ENCODE measurements at places on chromosomes 7 and 10.

GRCh38 chr7:143050931-143051330, 1.2 kb upstream of the OR6V1 start:
- DNase-seq, result no peak

GRCh38 chr7:30074422-30075030, 46.3 kb downstream of the PLEKHA8 start:
- DNase-seq, result peak; percentile 47

DNA sequence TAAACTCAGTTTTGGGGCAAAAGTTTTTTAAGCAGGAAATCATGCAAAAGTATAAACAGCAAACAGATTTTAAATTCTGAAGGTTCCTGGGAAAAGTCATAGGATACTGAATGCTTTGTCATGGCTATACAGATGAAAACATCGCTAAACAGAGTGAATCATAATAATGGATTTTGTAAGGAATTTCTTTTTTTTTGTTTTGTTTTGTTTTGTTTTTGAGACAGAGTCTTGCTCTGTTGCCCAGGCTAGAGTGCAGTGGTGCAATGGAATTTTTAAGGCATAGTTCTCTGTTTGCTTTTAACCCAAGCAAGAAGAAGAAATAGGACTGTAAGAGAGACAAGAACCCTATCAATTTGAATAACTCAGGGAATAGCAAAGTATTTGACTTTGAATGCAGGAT, 285.3 kb downstream of the NRG3 start:
- no peak for DNase-seq

DNA sequence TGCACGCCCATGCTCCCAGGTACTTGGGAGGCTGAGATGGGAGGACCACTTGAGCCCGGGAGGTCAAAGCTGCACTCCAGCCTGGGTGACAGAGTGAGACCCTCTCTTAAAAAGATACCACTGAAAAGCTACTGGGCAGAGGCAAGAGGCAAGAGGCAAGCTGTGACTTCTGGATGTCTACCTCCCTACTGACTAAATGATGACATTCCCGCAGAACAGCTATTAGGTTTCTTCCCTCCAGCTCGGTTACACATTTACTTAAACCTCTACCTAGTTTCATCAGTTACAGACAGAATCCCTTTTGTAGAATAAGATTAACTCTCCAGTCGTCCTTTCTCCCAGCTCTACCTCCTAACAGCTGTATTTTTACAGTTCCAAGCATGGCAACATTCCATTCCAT, 21.2 kb downstream of the RHEB start:
- DNase-seq, result no peak

DNA sequence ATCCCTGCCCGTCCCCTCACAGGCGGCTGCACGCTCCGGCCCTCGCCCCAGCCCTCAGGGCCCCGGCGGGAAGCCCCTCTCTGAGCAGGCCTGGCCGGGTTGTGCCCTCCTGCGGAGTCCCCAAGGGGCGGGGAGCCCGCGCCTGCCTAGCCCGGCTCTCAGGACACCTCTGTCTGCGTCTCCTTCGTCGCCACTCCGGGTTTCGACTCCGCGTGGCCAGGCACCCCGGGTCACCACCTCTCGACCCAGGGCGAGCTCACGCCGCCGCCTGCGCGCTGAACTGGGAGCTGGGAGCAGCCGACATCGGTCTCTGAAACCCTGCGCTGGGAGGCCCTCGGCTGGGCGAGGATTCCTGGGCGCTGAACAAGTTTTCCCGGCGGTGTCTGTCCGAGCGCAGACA, 6.2 kb upstream of the OGDHL start:
- no peak for DNase-seq

GRCh38 chr7:128074736-128075135, 43.5 kb upstream of the LRRC4 start:
- DNase-seq, result no peak

DNA sequence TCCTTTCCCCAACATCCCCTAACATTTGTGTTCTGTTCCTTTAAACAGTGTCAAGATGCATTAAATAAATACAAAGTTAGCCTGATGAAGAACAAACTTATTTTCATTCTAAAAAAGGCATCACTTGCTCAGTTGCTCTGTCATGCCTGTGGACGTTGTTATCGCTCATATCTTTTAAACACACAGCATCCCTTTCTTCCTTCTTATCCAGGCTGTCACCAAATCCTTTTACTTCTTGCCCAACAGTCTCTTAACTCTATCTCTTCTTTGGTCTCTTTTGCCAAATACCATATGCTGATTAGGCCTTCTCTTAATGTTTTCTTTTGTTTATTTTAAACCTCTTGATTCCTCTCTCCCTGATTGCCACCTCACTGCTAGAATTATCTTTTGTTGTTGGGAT, 43.9 kb downstream of the DKK1 start:
- DNase-seq, result no peak

DNA sequence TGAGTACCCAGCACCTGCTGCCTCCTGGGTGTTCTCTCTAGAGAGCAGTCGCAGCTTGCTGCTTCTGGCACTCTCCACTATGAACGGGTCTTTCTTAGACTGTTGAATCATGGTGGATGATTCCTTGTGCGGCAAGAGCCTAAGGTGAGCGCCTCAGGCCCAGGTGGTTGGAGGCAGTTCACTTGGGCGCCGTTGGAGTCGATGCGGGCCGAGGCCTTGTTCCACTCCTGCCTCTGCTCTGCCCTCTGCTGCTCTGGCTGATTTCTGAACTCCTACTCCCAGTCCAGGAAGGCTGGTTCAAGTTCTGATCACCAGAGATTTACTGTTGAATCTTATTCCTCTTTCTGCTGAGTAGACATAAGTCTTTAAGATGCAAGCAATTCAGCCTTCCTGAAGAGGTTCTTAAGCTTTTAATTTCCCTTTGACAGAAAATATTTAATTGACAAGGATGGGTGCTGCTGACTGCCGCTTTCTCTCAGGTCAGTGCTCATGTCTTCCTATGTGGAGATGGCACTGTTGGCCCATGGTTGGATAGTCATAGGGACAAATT, 10.4 kb downstream of the YKT6 start:
- DNase-seq, result no peak

GRCh38 chr10:78686444-78687060, 382.2 kb upstream of the ZMIZ1 start:
- no peak for DNase-seq

DNA sequence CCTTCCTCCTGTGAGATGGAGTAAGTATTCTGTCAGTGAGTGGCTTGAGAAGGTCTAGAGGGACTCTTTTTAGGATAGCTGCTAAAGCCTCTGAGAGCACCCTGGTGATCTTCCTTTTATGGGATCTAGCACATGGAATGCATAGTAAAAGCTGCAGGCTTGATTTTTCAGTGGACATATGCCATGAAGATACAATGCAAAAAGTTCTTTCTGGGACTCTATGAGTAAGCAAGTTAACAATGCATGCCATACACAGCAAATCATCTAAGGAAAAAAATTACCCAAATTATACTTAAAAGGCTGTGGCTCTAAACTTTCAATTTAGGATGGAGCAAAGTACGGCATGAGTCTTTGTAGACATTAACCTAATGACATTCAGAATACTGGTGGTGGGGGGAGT, 154.5 kb downstream of the SGMS1 start:
- DNase-seq, result no peak

DNA sequence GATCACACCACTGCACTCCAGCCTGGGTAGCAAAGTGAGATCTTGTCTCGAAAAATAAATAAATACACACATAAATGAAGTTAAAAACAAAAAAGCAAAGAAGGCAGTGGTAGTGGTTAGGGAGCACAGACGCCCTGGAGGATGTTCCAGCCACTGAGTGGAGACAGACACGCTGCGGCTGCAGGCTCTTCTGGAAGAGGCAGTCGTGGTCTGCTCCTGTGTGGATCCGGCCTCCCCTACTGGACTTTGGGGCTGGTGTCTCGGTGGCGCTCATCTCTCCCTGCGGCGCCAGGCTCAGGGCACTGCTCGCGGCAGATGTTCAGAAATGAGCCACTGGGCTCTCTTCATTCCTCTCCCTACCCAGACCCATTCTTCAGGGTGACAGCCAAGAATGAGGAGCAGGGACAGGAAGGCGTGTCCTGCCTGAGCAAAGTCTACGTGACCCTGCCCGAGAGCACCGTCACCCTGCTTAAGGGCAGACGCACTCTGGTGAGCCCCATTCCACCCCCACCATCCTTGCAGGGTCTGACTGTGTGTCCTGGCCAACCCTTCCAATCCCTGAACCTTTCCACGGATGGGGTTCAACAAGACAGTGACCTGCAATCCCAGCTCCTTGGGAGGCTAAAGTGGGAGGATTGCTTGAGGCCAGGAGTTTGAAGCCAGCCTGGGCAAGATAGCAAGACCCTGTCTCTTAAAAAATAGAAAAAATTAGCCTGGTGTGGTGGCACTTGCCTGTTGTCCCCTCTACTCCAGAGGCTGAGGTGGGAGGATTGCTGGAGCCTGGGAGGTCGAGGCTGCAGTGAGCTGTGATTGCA, 26.2 kb downstream of the ZAN start:
- DNase-seq, result peak; percentile 56

GRCh38 chr10:11024596-11024995, 6.9 kb downstream of the CELF2 start:
- no peak for DNase-seq

DNA sequence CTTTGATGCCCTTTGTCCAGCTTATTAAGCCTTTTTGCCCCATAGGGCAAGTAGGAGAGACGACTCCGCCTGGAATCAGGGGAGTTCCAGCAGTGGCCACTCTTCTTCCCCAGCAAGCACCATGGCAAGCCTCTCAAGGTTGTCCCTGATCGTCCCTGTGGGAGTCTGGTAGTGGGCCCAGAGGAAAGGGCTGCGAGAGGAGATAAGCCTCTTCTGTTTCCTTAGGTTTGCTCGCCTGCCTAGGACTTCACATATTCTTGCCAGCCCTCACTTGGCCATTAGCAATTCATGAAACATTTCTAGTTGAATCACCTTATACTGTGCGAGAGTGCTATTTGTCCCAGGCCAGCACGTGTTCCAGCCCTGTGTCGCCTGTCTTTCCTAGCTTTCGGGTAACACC, 47.8 kb upstream of the CPN1 start:
- no peak for DNase-seq

GRCh38 chr10:76675951-76676587, 961.5 kb downstream of the KCNMA1 start:
- DNase-seq, result no peak

GRCh38 chr7:20793248-20793647, 6.6 kb upstream of the SP8 start:
- peak; percentile 16 for DNase-seq

GRCh38 chr10:113073549-113074189, 123.6 kb downstream of the TCF7L2 start:
- peak; percentile 92 for DNase-seq

GRCh38 chr7:140876519-140877248, 48.0 kb downstream of the BRAF start:
- DNase-seq, result no peak

- no peak for DNase-seq
Observed at GRCh38 chr7:15780271-15780670, 93.8 kb upstream of the MEOX2 start.

DNA sequence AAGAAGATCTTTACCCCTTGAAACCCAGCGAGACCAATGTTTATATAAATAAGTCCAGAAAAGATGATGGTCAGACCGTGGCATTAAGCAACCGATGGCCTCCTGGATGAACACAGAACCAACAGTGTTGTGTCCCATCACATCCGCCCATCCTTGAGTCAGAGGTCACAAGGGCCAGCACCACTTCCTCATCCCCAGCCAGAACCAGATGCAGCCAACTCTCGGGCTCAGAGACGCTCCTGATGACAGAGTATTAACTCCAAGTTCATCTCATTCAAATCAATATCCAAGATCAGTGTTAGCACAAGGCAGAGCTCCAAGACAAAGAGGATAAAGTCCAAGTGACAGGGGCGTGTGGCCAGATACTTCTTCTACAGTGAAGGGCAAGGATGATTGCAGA, 63.5 kb downstream of the FAM53B start:
- no peak for DNase-seq

DNA sequence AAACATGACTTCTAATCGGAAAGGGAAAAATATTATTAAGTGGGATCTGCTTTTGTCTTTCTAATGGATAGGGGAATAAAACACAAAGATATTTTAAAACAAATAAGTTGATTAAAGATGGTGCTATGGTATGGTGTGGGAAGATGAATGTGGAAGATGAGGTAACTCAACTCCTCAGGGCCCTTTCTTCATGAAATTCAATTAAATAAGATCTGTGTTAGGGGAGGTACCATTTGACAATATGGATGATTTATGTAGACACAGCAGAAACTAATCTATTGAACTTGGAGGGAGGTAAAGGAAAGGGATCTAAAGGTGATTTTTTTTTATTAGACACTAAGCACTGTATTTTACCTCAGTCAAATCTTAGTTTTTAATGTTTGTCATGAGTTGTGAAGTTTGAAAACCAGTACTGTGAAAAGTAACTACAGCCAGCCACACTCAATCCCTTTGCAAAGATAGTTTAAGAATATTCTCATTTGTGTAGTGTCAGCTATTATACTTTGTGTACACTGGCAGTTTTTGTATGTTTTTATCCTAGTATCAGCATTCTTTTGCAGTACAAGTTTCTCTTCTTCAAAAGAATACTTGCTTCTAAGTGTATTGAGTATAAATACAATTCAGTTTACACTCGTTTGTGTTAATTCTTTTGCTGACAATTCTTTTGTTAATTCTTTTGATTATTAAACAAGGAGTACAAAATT, 151.3 kb downstream of the PHF14 start:
- no peak for DNase-seq

DNA sequence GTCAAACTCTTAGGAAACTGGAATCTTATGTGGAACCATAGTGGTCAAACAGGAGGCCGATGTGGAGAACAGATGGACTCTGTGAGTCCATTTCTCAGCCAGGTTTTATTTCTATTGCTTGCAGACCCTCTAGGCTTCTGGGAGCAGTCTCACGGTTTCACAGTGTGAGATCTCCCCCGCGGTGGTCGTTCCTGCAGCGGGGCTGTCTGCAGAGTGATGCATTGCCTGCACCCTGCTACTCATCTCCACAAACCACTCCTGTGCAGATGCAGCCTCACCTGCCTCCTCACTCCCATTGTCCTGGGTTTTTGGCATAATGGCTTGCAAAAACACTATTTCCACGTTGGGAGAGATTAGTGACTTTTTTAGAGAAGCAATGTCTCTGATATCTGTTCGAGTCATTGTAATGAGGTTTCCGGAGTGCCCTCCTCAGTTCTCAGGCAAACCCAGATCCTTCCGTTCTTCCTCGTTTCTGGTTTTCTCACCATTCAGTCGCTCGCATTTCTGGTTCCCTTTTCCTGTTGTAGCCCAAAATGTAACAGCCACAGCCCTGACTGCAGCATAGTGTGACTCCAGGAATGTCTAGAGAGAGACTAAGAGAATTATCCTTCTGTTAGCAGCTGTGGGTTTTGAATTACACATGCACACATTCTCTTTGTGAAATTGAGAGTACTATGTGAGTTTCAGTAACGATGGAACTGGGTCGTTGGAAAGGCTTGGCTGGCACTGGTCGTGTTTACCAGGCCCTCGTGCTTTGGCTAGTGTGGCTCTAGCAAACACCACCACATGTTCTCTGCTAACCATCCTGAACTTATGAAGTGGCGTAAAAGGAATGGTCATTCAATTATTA, 30.2 kb downstream of the ACADSB start:
- no peak for DNase-seq

DNA sequence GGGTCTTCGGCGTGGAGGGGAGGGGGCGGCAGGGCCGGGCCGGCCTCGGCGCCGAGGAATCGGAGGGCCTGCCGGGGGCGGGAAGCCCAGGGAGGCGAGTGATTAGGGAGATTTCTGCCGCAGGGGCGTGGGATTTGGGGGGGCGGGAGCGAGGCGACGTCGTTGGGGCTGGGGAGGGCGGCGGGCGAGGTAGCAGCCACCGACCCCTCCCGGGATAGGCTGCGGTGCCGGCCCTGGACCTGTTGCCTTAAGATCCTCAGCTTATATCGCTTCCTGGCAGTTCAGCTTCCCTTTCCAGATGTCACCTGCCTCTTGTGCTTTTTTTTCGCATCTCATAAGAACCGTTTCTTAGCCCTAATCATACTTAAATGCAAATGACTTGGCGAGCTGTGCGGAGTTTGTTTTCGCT, 655 bp downstream of the LMTK2 start:
- DNase-seq, result peak; percentile 49
